ENCODE measurements at places on chromosomes 2 and 18. TPM values are rescaled to one million over a fixed set of nuclear protein-coding genes. Genes with fewer than 3 reads are reported as not detected.
A peak's percentile ranks its signal among the peaks of the same experiment; 100 is the strongest.

Gene CDCA7
- polyA plus RNA-seq, result 99.4 TPM

Gene TRPM8
- 0.11 TPM for polyA plus RNA-seq

Gene FAM124B
- 34.6 TPM for polyA plus RNA-seq

DNA sequence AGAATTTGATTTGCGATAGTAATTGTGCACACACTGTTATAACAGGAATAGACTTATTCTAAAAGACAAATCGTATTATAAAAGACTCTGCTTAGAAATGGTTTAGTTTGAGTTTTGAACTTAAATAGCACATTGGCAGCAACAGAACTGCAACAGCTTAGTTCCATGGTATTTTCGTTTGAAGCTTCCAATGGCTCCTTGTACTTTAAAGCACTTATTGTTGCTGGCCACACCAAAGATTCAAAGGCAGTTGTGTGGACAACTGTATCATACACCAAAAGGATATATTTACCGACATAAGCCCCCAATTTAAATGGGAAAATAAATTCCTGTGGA, 627 bp downstream of the WIPF1 start:
- no peak for DNase-seq

- DNase-seq, result no peak
Measured at GRCh38 chr2:89844221-89844943, 1152.9 kb downstream of the RPIA start.

DNA sequence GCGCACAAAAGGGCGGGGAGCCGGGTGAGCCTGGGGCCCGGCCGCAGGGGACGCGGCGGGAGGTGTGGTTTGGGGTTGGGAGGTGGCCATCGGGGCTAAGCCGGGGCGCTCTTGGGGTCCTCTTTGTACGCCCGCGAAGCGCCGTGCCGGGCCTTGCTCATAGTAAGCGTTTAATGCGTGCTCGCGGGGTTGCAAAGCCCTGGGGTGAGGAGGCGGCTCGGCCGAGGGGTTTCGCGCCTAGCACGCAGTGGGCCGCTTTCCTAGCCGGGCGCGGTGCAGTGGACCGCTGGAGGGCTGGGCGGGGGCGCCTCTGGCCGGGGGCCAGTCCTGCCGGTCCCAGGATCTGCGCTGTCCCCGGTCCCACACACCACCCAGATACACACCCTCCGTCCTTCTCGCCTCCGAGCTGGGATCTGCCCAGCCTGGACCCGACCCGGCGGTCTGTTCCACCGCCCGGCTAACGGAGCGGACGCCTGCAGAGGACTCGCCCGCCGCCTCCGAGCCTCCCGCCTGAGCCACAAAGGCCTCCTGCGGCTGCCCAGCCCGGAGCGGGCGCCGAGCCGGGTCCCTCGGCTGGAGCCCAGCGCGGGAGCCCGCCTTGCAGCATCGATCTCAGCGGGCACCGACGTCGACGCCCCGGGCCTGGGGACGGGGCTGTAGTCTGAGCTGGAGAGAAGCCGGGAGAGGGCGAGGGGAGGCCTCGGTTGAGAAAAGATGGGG, 564 bp downstream of the DPYSL5 start:
- no peak for DNase-seq

- no peak for DNase-seq
Measured at GRCh38 chr2:164797627-164798026, 44.0 kb downstream of the COBLL1 start.

DNA sequence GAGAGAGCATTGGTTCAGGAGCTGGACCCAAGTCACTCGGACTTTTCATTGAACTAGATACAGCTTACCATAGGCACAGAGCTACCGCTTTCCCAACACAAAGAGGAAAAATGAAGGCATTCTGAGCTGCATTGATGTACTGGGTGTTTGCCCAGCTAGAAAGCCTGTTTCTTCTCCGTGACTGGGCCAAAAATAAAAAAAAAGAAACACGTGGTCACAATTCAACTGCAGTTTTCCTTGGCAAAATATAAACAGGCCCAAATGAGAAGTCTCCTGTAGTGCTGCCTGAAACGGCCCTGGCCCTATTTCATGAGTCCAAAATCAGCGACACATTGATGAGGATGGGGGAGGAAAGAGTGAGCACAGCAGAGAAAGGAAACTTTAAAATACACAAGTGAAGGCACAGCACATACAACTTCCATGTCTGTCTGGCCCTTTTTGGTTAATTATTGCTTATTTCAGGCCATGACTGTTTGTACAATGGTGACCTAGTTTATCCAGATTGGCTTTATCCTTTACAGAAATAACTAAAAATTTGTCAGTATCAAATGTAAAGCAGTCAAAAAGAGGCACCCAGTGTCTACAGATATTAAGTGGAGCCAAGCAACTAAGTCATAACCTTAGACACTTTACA, 179.7 kb downstream of the ICOS start:
- DNase-seq, result peak; percentile 80
